ENCODE measurements at places on chromosomes 5 and 9.
A peak's percentile ranks its signal among the peaks of the same experiment; 100 is the strongest.

GRCh38 chr5:120405286-120405864 is 58.7 kb upstream of the PRR16 start:
- DNase-seq = peak; percentile 78

DNA sequence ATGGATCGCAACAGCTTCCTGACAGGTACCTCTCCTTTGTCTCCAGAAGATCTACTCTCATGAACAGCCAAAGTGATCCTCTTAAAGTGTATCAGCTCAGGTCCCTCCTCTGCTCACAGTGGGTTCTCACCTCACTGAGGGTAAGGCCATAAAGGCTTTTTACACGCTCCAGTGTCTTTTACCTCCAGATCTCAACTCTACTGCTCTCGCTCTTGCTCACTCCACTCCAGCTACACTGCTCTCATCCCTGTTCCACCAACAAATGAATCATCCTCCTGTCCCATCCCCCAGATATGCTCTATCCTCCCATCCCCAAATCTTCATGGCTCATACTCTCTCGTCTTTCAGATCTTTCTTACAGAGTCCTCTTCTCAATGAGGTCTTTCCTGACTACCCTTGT is 248.6 kb upstream of the EFNA5 start:
- DNase-seq = no peak

GRCh38 chr9:71079451-71079850 is 42.0 kb downstream of the TRPM3 start:
- DNase-seq = peak; percentile 73

GRCh38 chr5:81763294-81763928 is 12.5 kb upstream of the SSBP2 start:
- DNase-seq = no peak

GRCh38 chr5:2184026-2184366 is 301.3 kb upstream of the IRX4 start:
- DNase-seq = no peak

DNA sequence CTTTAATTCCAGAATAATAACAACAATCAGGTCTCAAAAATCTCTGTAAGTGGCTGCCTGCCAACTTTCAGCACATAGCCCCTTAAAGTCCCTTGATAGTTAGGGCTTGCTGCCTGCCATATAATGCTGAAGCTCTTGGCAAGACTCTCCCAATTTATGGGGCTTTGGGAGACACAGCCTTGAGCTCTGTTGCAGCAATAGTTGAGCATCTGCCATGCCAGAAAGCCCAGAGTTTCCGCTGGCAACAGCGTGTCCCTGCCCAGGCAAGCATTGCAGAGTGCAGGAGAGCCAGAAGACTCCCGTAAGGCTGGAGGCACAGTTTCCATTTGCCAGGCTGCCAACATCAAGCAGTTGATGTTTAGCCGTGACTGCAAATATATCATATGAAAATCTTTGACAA is 678.5 kb upstream of the NUDT12 start:
- no peak for DNase-seq

GRCh38 chr5:51960617-51961121 is 577.4 kb downstream of the ISL1 start:
- no peak for DNase-seq

GRCh38 chr5:124401476-124402143 is 344.8 kb downstream of the ZNF608 start:
- DNase-seq = no peak

GRCh38 chr9:92620845-92621244 is 49.1 kb downstream of the IPPK start:
- no peak for DNase-seq

- peak; percentile 39 for DNase-seq
Observed at GRCh38 chr5:90709323-90710155, 150.9 kb downstream of the ADGRV1 start.

- DNase-seq = no peak
Observed at GRCh38 chr9:127093319-127094020, 29.0 kb downstream of the ANGPTL2 start.

DNA sequence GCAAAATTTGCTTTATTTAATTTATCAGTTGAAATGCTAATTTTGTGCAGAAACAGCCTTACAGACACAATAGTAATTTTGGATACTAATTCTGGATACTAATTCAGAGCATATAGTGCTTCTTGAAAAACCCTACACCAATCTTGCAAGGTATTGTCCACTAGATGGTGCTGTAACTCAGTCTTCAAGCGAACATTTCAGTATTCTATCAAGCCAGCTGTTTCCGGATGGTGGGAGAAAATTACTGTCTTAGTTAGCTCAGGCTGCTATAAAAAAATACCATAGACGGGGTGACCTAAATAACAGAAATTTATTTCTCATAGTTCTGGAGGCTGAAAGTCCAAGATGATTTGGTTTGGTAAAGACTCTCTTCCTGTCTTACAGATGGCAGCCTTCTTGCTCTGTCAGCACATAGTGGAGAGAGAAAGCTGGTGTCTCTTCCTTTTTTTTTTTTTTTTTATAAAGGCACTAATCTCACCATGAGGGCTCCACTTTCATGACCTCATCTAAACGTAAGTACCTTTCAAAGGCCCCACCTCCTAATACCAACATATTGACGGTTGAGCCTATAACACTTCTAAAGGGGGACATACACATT is 1306.5 kb upstream of the CDH9 start:
- no peak for DNase-seq

DNA sequence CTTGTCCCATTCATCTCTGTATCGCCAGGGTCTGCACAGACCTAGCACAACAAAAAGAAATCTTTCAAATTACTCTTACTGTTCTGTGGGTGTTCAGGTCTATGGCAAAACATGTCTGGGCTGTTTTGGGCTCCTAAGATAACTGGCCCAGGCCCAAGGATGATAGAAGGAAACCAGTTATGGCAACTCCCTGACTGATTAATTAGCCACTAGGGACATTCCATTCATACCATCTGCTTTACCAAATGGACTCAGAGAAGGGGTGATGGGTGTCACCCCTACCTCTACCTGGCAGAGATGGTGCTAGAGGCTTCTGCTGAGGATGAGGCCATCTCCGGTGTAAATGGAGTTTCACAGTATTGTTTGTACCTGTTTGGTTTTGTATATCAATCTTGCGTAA is 1.9 kb downstream of the SLC31A2 start:
- DNase-seq = peak; percentile 47

DNA sequence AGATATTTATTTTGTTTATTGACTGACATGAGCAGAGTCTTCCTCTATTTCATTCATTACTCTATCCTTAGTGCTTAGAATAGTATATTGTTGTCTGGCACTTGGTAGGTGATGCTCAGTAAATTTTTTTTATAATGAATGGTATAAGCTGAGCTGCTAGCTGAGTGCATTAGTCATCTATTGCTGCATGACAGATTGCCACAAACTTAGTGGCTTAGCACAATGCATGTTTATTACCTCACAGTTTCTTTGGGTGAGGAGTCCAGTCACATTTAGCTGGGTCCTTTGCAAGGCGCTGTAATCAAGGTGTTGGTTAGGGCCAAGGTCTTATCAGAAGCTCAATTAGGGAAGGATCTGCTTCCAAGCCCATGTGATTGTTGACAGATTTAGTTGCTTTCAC is 23.1 kb downstream of the SMAD5 start:
- DNase-seq = peak; percentile 21

DNA sequence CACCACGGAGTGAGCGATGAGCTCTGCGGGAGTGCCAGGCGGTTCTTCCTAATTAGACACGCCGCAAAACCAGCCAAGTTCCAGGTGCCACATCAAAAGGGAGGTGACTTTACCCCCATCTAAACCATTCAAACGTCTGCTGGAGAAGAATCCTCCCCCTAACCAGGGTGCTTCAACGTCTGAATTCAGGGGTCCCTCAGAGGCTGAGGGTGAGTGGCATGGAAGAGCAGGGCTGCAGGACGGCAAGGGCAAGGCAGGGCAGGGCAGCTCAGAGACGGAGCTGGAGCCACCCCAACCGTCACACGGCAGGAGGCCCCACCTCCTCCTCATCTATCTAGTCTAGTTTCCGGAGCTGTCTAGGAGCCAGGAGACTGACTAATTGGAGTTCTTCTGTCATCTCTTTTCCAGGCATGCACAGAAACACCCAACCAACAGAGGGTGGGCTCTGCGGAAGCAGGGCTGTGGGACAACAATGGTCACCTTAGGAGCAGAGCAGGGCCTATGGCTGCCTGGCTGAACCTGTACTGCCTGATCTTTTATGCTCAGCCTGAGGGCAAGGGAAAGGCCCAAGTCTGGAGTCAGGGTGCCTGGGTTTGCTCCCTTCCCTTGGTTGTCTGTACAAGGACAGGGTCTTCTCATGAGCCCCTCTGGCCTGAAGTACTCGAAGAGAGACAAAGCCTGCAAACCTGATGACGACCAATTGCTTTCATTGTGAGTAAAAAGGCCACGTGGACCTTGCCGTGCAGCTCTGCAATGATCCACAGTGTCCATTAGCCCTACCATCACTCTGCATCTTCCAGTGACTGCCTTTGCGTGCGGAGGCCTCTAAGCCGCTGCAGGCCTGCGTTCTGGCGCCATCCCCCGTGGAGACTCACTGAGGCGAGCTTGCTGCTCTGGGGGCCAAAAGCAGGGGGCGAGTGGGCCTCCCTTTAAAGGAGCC is 81.0 kb upstream of the SLC25A51 start:
- peak; percentile 72 for DNase-seq

DNA sequence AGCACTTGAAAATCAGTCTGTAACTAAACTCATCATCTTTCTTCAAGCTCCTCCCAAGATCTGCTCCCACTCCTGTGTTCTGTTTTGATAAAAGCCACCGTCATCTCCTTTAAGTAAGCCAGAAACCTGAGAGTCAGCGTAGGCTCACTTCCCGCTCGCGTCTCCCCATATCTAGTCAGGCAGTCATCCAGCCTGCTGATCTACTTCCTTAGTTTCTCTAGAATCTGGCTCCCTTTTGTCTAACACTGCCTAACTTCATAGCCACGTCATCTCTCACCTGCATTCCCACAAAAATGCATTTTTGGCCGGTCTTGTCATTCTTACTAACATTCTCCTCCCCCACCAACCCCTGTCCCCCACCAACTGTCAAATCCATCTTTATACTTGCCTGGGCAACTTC is 3.0 kb upstream of the TJP2 start:
- DNase-seq = no peak

GRCh38 chr5:171806976-171807747 is 21.5 kb downstream of the SMIM23 start:
- DNase-seq = peak; percentile 21

- no peak for DNase-seq
Observed at GRCh38 chr5:7503564-7503963, 107.6 kb downstream of the ADCY2 start.

- no peak for DNase-seq
Observed at GRCh38 chr5:53545744-53546143, 14.7 kb upstream of the NDUFS4 start.

DNA sequence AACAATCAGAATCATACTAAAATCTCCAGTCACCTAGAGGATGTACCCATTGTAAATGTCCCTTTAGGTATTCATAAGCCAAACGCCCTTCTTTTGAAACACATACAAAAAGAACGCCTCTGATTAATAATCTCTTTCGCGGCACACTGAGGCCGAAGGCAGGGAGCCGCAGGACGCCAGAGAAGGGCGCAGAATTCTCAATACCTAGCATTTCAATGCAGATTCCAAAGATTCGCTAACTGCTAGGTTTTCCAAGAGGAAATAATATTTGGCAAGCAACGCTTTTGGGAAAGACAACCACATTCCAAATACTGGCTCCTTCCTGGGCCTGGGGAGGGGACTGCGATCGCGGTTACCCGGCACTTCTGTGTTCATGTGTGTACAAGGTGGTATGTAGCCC is 203.3 kb downstream of the MEF2C start:
- no peak for DNase-seq

- peak; percentile 90 for DNase-seq
Observed at GRCh38 chr9:76403352-76403751, 9.1 kb upstream of the RFK start.

DNA sequence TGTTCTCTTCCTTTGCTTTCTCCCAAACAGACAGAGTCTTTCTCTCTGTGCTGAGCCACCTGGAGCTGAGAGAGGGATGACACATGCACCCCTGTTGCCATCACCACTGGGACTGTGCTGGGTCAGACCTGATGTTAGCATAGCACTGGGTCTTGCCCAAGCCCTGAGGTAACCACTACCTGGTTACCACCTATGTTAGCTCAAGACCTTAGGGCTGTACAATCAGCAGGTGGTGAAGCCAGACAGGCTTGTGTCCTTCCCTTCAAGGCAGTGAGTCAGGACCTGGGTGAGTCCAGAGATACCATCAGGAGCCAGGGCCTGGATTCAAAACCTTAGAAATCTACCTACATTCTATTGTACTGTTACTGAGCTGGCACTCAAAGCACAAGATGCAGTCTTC is 32.1 kb downstream of the FST start:
- DNase-seq = no peak

GRCh38 chr5:71806711-71807110 is 87.6 kb downstream of the CARTPT start:
- DNase-seq = no peak

GRCh38 chr5:79636981-79637733 is 24.9 kb downstream of the TENT2 start:
- no peak for DNase-seq

- no peak for DNase-seq
Observed at GRCh38 chr5:124872086-124872485, 125.6 kb upstream of the ZNF608 start.

GRCh38 chr5:149018909-149019443 is 43.9 kb downstream of the SH3TC2 start:
- peak; percentile 90 for DNase-seq

DNA sequence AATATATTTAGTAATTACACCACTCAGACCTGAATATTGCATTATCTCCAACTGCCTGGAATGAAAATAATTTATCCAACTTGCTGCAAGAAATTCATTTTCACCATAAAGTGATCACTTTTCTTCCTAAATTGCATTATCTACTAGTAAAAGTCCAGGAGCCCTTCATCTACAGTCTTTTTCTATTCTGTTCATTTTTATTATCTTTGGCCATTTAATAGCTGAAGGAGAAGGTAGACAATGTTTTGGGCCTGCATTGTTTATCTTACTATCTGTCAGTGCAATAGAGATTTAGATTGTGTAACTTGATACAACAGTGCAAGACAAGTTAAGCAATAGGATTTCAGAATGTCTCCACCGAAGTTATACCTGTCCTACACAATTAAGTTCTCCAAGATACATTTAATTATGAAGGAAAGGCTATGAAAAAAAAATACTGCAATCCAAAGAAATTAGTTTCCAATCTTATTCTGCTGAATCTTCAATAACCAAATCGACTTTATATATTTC is 1339.7 kb upstream of the CDH6 start:
- no peak for DNase-seq

GRCh38 chr5:149635394-149635793 is 54.1 kb downstream of the ARHGEF37 start:
- no peak for DNase-seq

- DNase-seq = peak; percentile 71
Observed at GRCh38 chr5:159207686-159208513, 1.5 kb downstream of the RNF145 start.

DNA sequence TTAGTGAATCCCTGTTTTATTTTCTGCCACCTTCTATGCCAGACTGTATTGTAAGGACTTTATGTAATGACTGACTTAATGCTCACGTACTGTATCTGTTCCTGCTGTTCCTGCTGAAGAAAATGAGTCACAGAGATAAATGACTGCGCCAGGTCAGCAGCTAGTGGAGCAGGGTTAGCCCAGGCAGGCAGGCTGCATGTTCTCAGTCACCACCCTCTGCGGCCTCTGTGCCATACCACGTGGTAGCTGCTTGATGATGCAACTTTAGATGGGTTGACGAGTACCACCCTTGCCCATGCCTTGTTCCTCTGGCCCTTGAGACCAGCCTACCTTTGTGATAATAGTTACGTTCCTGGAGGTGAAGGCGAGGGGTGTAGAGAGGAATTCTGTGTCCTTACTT is 161.9 kb downstream of the TRIO start:
- peak; percentile 57 for DNase-seq

- no peak for DNase-seq
Observed at GRCh38 chr9:27183131-27183530, 74.1 kb downstream of the TEK start.

- no peak for DNase-seq
Observed at GRCh38 chr9:101504188-101504587, 29.5 kb upstream of the RNF20 start.

Measured in AG10803 (cell line).